ENCODE measurements at places on chromosomes 16 and 17. TPM values are rescaled to one million over a fixed set of nuclear protein-coding genes. Genes with fewer than 3 reads are reported as not detected.

GDPD3 gene
- polyA plus RNA-seq: 14.5 TPM

SLC6A2 gene
- polyA plus RNA-seq: not detected

PRR29 gene
- polyA plus RNA-seq: 0.65 TPM

SLC35G6 gene
- polyA plus RNA-seq: not detected

SGSH gene
- polyA plus RNA-seq: 23.6 TPM

IL17C gene
- polyA plus RNA-seq: 0.39 TPM

Data from spleen (tissue), 13 donors.